ENCODE measurements at places on chromosomes 5 and 9. TPM values are rescaled to one million over a fixed set of nuclear protein-coding genes. Genes with fewer than 3 reads are reported as not detected.

- ATAC-seq = no peak
Observed at GRCh38 chr9:7097785-7098752, 340.3 kb downstream of the KDM4C start.

The EDIL3 gene
- total RNA-seq = 4.9 TPM

- ATAC-seq = no peak
Observed at GRCh38 chr9:97388721-97389238, 23.1 kb upstream of the TDRD7 start.

- ATAC-seq = no peak
Observed at GRCh38 chr5:98425640-98426039, 347.8 kb upstream of the RGMB start.

The LRRC70 gene
- 0.16 TPM for total RNA-seq

DNA sequence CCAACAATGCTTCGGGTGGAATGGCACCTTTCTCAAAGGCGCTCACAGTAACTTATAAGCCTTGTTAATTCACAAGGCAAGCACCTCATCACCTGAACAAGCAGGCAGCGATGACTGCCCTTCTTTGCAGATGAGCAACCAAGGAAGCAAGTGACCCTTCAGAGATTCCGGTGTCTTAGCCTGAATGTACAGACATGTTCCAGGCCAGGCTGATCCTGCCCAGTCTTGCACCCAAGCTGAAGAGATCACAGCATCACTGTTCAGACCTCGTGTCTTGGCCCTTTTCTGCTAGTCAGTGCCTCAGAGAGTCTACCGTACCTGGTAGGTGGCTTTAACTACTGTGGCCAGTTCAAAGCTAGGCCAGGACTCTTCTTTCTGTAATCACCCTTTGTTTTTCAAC, 94.7 kb upstream of the ERCC6L2 start:
- no peak for ATAC-seq

DNA sequence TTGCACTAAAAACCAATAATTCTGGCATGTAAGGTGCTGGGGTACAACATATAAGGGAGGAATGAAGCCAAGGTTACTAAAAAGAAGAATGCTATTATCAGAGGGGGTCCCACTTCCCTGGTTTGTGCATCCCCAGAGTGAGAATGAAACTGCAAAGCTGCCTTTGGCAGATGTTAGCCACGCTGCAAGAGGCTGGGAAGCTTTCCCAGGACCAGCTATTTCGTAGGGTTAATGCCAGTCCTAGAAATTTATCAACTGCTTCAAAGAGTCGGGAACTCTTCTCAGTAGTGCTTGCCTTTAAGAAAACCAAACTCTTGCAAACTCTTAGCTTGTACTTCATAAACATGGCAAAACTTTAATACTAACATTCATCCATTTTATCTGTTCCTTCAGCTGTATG, 87.5 kb upstream of the NR5A1 start:
- no peak for ATAC-seq

Data from esophagus mucosa (tissue), 1 donor.